CD4-positive, alpha-beta memory T cell (primary cell): ENCODE measurements at places on chromosomes 7 and 10. TPM values are rescaled to one million over a fixed set of nuclear protein-coding genes. Genes with fewer than 3 reads are reported as not detected.

DNA sequence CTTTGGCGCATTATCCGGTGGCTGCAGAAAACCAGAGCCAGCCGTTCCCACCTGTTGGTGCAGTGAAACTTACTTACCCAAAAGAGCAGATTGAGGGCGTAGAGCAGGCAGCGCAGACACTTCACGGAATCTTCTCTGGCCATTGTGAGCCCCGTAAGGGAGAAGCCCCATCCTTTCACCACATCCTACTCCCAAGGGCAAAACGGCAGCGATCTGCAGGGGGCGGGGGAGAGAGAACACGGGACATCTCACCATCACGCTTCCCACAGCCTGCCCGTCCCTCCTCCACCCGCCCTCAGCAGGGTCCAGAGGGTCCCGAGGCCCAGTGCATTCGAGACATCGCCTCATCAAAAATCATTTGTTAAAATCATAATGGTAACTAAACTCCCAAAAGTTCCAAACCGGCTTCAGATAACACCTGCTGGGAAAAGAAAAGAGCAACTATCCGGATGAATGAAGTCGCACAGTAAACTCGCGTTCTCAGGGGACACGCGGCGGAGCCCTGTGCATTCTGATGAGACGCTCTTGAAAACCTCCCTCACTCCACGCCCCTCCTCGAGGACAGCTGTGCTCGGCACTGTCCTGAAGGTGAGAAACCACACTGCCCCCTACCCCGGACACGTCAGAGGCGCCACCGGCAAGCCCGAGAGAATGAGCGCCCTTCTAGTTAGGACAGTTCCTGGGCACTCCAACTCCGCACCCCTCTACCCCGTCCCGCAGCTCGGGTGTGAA lies 1.2 kb downstream of the TSPAN12 start:
- DNase-seq, result peak; percentile 2

- no peak for DNase-seq
Measured at GRCh38 chr10:20013991-20014750, 197.9 kb downstream of the PLXDC2 start.

GRCh38 chr7:155797262-155798250 lies 14.7 kb downstream of the SHH start:
- DNase-seq, result no peak

DNA sequence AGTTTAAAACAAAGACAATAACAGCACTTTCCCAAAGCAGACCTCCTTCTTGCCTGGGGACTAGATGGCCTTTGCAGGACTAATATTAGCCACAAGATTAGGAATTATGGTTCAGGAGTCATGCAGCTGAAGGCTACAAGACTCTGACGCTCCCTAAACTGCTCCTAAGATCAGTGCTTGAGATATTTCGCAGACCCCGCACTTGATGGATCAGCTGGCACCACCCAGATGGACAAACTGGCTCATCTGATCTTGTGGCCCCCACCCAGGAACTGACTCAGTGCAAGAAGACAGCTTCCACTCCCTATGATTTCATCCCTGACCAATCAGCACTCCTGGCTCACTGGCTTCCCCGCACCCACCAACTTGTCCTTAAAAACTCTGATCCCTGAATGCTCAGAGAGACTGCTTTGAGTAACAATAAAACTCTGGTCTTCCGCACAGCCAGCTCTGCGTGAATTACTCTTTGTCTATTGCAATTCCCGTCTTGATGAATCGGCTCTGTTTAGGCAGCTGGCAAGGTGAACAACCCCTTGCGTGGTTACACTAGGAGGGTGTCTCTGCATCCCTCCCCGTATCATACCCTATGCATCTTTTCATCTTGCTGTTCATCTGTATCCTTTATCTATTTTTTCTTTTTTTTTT lies 26.9 kb upstream of the NRBF2 start:
- DNase-seq, result no peak

GRCh38 chr10:22344781-22345300 lies 455 bp upstream of the SPAG6 start:
- DNase-seq, result no peak

- DNase-seq, result no peak
Measured at GRCh38 chr7:77820967-77821366, 22.4 kb downstream of the PHTF2 start.

- DNase-seq, result no peak
Measured at GRCh38 chr7:52017802-52018679, 701.4 kb upstream of the COBL start.

Gene PSD
- total RNA-seq, result 5.4 TPM
